ENCODE measurements at places on chromosomes 7 and 10.

GRCh38 chr7:108091461-108091831, 38.7 kb downstream of the LAMB4 start:
- no peak for DNase-seq

DNA sequence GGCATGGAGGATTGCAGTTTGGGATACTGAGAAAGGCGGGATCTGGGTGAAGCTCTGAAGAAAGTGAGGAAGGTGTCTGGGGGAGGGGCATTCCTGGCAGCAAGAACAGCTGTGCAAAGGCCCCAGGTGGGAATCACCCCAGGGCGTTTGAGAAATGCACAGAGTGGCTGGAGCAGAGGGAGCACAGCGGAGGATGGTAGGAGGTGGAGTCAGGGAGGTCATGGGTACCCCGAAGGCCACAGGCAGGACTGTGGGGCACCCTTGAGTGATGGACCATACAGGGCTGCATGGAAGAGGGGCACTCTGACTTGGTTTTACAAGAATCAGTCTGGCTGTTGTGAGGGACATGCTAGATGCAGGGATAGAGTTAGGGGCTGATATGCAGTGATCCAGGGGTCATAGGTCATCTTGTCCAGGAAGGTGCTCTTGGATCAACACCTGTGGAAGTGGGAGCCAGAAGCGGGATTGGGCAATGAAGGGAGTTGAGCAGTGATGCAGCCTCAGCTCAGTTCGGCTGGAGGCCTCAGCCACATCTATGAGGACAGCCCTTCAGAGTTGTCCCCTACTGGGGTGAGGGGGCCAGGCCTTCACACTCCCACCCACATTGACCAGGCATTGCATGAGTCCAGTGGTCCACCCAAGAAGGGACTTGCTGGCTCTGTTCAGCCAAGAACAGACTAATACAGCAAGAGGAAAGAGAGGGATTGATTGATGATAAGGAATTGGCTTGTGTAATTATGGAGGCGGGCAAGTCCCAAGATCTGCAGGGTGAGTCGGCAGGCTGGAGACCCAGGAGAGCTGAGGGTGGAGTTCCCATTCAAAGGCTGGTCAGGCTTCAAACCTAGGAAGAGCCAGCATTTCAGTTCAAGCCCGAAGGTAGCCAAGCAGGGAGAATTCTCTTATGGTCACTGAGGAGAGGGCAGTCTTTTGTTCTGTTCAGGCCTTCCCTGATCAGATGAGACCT, 48.7 kb downstream of the TSPAN15 start:
- no peak for DNase-seq

DNA sequence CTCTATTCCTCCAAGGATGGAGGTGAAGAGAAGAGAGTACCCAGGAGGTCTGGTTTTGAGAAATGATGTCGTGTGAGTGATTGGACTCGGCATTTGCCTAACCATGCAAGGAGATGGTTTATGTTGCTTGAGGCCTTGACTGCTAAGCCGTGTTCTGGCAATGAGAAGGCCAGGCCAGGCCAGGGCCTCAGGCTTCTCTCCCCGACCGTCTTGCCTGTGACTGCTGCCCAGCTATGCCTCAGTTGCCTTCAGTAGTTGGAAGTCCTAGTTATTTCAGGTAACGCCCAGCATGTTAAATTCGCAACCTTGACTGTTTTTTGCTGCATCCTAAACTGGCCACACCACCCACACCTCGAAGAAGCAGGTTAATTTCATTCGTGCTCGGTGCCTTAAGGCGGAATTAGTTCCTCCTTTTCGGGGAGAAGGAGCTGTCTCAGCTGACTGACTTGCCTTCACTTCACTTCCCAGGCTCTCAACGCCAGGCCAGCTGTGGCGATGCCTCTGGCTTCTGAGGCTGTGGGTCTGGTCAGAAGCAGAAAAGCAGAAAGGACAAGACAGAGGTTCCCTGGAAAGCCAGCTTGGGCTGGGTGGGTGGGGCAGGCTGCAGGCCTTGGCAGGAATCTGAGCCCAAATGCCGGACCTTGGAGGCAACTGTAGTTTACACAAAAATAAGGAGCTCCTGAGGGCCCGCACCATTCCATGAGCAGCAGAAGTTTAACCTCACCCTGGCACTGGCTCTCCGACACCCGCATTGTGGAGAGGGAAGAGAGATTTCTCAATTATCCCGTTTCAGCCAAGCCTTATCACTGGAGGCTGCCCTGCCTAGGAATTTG, 61.9 kb upstream of the SAMD8 start:
- DNase-seq: no peak

- DNase-seq: no peak
These were observed 18.7 kb upstream of the ARHGAP12 start for GRCh38 chr10:31947144-31947926.

DNA sequence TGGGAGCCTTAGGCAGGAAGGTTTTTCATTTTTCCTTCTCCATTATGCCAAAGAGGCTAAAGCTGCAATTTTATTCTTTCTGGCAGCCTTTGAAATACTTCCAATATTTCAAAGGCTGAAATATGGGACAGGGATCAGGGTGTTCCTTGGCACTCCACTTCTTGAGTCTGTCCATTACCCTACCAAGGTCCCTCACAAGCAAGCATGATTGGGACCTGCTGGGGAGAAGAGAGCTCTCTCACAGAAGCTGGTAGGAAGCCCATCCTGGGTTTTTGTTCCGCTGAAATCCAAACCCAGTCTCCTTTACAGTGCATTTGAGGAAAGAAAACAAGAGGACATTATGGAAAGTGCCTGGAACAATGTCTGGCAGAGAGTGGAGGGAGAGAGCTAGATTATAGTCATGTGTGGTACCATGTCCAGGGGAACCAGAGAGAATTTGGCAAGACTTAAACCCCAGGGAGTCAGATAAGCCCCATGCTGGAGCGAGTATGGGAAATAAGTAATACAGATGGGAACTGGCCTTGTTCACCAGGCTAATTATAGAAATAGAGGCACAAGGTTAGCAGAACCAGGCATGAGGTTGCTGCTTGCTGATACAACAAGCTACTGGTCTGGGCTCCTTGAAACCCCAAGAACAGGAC, 104.7 kb downstream of the LSM5 start:
- no peak for DNase-seq

Data from activated CD4-positive, alpha-beta T cell treated with anti-CD3 and anti-CD28 coated beads for 4 hours (primary cell).